ENCODE measurements at places on chromosomes 2 and 18. TPM values are rescaled to one million over a fixed set of nuclear protein-coding genes. Genes with fewer than 3 reads are reported as not detected.

CTNNA2 gene
- total RNA-seq: not detected

GPAT2 gene
- 0.26 TPM for total RNA-seq

MYO3B gene
- total RNA-seq: under 0.01 TPM

DSEL gene
- total RNA-seq: 3.3 TPM

Measured in bronchial epithelial cell (primary cell).